Stimulated activated CD8-positive, alpha-beta memory T cell treated with anti-CD3 and anti-CD28 coated beads, Interleukin-7, amount 100 ng/mL, for 4 hours (primary cell): ENCODE measurements at places on chromosomes 1 and 21.

DNA sequence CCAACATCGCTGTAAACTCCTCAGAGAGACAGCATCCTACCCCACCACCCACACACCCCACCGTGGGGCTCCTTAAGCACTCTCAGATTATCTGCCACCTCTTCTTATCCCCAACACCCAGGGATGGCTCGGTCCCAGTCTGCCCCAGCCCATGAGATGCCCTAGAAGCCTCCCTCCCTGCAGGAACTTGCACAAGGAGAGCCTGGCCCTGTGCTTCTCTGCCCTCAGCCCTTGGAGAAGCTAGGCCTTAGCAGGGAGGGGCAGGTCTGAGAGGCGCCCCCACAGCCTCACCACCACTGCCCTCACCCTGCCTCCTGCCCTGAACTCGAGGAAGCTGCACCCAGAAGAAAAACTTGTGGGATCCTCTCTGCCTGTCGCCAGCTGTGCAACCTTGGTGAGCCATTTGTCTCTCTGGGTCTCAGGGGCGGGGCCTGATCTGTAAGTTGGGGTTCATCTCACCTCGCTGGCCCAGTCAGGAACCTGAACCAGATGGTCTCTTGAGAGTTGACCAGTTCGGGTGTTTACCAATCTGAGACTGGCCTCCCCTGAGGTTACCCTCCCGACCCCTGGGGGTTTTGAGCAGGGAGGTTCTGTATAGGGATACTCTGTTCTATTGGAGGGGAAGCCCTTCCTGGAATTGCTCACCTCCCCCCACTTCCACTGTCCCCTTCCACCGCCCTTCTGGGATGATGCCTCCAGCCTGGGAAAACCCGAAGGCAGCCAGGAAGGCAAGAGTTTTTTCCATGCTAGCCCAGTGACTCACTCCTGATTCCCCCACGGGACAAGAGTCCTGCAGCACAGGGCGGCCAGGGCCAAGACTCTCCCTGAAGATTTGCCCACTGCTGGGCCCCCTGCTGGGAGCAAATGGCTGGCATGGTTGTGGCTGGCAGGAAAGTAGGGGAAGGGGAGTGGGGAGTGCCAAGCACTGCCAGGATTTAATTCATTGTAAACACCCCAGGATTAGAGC is at the start of gene S100A3:
Gene S100A3, minus strand, starts transcription at position 537 of the 967 bp plus-strand sequence. CDS start 773 bp downstream, outside the sequence.
- DNase-seq, result no peak

GRCh38 chr1:95088303-95088702 is 15.6 kb upstream of the ALG14 start:
- DNase-seq, result no peak

- DNase-seq, result no peak
Observed at GRCh38 chr1:186435336-186435735, 25.6 kb downstream of the PDC start.

DNA sequence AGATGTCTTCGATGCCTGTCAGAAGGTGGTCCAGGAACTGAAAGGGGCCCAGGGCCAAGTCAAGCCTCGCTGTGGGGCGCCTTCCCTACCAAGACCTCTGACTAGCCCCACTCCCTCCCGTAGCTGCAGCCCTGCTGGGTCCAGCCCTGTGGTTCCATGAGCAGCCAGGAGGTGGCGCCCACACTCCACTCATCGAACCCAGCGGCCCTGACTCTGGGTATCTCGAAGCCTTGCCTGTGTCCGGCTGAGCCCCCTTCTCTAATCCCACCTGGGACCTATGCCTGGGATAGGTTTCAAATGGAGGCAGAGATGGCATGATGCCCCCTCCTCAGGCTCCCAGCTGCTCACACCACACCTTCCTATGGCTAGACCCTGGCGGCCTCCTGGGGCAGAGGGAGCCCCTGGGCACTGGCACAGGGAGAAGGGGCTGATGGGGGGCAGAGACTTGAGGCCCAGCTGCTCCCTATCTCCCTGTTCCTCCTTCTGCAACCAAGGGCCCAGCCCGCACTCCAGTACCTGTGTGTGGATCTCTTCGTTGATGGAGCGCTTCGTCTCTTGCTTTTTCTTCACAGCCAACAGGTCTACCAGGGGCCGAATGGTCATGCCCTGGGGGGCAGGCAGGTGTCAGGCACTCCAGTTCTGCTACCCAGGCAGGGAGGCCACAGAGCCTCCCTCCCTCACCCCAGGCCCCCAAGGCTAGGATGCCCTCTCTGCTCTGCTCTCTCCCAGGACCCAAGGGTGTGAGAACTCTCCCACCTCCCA is 52.0 kb downstream of the SLC9A1 start:
- peak; percentile 54 for DNase-seq

DNA sequence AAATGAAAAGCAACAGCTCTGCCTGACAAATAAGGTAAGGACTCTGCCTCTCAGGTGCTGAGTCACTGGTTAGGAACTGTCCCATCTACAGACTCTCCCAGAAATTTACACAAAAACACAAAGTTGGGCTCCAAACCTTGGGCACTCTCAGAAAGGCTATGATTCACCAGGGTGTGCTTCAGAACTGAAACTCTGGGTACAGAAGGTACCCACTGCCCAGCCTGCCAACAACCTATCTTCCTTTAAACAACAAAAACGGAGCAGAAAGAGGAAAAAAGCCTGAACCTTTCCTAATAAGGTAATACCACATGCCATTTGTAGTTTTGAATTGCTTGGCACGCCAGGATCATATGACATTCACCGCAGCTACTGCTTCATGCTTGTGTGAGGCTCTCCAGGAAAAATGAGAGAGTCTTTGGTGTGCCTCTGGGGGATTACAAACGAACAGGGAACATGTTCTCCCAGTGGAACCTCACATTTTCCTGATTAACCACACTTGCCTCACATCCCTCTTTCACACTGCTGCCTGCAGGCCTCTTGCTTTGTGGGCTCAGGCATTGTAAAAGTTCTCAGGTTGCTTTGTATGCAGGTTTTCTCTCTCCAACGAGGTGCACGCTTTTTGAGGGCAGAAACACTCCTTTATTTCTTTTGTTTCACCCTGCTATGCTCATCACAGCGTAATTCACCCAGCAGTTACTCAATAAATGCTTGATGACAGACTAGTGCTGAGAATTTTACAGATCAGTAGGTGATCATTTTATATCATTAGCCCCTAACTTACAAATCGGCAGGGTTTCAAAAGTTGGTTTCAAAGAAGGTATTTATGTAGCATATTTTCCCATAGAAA is 65.1 kb downstream of the GADD45A start:
- no peak for DNase-seq

DNA sequence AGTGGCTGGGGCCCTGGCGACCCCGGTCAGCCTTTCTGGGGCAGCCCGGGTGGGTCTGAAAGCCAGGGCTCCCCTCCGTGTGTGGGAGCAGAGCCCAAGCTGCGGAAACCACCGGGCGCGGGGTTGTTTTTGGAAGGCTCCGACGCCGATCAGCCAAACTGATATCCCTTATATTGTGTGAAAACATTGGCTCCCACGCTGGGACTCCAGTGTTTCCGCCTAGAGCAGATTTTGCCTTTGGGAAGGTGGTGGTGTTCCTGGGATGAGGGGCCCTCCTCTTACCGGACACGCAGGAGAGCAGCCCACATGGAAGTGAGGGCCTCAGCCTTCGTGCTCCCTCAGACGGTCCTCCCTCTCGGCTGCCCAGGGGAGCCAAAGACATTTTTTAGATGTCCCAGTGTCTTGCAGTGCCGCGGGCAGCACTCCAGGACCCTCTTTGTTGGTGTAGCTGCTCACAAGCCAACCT is 54.3 kb downstream of the NGF start:
- no peak for DNase-seq

GRCh38 chr1:244291236-244292201 is 160.2 kb downstream of the ADSS2 start:
- no peak for DNase-seq

- DNase-seq, result no peak
Observed at GRCh38 chr1:9845914-9846313, 22.1 kb upstream of the CLSTN1 start.

DNA sequence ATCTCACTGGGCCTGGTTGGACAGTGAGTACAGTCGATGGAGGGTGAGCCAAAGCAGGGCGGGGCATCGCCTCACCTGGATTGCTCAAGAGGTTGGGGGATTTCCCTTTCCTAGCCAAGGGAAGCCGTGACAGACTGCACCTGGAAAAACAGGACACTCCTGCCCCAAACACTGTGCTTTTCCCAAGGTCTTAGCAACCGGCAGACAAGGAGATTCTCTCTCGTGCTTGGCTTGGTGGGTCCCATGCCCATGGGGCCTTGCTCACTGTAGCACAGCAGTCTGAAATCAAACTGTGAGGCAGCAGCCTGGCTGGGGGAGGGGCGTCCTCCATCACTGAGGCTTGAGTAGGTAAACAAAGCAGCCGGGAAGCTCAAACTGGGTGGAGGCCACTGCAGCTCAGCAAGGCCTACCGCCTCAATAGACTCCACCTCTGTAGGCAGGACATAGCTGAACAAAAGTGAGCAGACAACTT is 11.3 kb downstream of the C1orf105 start:
- DNase-seq, result no peak

- DNase-seq, result no peak
Observed at GRCh38 chr21:45745256-45745655, 101.7 kb downstream of the PCBP3 start.

DNA sequence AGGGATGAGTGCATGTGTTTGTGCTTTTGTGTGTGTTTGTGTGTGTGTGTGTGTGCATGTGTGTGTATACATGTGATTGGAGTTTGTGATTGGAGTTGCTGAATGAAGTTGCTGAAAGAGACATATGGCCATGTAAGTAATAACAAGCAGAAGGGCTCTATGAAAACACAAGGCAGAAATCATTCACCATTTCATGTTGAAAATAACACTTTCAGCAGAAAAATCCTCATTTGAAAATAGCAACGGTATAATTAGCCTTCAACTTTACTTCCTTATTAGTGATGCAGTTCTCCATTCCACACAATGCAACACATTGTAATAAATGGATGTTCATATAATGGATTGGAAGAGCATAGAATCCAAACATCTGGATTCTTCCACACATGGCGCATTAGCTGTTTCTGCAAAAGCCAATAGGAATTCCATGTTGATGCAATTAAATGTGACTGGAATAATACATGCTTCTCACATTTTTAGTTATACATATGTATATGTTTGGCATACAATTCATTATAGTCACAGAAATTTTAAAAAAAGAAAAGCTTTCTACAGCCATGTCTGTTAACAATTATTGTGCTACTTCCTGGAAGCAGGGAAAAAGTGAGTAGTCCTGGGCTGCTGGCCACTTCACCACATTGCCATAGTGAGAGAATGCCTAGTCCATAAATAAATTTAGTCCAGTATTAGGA is 538.0 kb downstream of the LTN1 start:
- DNase-seq, result no peak

DNA sequence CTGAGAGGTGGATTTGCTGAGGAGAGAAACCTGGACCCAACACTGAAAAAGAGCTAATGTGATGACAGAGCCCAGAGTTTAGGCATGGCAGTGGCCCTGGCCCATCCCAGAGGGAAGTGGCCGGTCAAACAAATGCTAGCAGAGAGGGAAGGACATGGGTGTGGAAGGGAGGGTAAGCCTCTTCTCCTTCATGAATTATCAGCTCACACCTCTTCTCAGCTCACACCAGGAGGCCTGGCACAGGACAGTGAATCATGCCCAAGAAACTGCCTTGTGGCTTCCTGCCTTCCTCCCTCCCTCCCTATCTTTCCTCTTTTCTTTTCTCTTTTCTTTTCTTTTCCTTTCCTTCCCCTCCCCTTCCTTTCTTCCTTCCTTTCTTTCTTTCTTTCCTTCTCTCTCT is 1.3 kb upstream of the SPRR3 start:
- DNase-seq, result no peak

GRCh38 chr1:160718210-160718609 is 6.6 kb upstream of the CD48 start:
- DNase-seq, result no peak

DNA sequence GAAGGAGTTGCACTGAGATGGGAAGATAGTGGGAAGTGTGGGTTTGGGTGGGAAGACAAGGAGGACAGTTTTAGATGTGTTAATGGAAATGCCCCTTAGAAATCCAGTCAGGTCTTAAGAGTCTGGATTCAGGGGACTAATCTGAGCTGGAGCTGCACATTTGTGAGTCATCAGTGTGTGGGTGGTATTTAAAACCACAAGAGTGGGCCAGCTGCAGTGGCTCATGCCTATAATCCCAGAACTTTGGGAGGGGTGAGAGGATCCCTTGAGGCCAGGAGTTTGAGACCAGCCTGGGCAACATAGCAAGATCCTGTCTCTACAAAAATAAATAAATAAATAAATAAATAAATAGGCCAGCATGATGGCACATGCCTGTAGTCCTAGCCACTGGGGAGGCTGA is 40.9 kb upstream of the SLC6A9 start:
- no peak for DNase-seq

DNA sequence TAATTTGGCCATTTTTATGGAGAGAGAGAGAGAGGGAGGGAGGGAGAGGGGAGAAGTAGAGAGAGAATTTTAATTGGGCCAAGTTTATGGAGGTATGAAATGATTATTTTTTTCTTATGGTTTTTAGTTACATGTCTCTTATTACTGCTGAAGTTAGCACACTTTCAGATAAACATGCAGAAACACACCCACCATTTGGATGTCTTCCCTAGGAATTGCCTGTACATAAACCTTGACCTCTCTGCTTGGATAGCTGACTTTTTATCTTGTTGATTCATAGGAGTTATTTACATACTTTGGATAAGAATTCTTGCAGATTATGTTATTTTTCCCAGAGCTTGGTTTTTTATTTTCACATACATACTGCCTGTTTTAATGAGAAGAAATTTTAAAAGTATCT is 310.2 kb upstream of the ADAMTS5 start:
- no peak for DNase-seq

GRCh38 chr1:228975238-228975907 is 240.1 kb downstream of the RHOU start:
- DNase-seq, result no peak

- DNase-seq, result no peak
Observed at GRCh38 chr1:4002741-4003140, 102.7 kb upstream of the C1orf174 start.

DNA sequence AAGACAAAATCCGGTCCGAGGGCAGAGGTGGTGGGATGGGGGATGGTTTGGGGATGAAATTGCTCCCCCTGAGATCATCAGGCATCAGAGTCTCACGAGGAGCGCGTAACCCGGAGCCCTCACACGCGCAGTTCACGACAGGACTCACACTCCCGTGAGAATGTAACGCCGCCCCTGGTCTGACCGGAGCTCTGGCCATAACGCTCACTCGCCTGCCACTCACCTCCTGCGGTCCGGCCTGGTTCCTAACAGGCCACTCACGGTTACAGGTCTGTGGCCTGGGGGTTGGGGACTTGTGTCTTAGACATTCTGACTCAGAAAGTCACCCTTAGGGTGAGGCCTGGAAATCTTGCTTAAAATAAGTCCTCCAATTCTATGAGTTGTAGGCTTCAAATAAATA is 19.8 kb downstream of the MAP1LC3C start:
- no peak for DNase-seq

GRCh38 chr1:156359973-156360372 is 9.0 kb upstream of the RHBG start:
- DNase-seq, result no peak
